ENCODE measurements at places on chromosomes 3 and 15.

GRCh38 chr3:33914731-33915379 lies 116.4 kb downstream of the PDCD6IP start:
- DNase-seq, result no peak

- DNase-seq, result no peak
These were observed 52.1 kb upstream of the EPHB1 start for GRCh38 chr3:134743006-134743405.

DNA sequence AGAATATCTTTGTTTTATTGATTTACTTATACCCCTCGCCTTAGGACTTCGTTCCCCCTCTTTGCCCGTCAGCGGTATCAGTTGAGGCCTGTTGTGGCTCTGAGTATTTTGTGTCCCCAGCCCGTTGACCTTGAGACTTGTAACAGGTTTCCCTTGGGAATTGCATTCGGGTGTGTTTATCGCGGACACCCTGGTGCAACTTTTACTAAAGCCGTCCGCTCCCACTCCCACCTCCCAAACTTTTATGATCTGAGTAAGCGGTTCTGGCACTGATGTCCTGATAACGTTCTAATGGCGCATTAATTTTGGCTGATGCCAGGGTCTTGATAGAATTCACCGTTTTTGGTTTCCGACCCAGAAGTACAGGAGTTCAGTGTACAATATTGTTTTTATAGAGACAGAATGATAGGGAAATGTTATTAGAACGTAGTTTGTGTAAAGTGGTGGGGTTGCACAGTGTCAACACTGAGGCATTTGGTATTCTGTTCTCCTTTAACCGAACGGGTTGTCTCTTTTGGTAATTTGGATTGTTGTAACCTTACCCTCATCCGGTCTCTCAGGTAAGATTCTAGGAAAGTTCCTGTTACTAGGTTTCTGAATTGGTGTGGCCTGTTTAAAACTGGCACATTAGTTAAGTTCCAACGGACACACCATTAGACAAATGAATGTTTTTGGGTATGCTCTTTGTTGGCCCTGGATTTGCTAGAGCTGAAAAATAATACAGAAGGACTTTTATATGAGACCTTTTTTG lies 47.8 kb downstream of the OIP5 start:
- DNase-seq, result peak; percentile 34

- no peak for DNase-seq
These were observed 38.5 kb upstream of the FAN1 start for GRCh38 chr15:30865257-30865656.

DNA sequence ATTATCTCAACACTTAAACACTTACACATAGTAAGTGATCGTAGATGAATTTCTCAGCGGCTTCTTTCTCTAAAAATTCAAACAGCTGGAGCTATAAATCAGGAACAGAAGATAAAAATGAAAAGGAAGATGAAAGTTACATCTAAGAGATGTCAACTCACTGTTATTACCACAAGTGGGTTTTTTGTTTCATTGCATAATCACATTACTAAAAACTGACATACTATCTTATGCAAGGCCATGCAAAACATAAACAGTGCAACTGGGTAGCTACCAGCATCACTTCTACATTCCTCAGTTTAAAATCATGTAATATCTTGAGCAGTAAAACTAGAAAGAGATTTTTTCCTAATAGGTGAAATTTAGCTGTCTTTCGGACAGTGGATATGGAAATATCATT lies 14.9 kb downstream of the MINDY4B start:
- DNase-seq, result no peak

DNA sequence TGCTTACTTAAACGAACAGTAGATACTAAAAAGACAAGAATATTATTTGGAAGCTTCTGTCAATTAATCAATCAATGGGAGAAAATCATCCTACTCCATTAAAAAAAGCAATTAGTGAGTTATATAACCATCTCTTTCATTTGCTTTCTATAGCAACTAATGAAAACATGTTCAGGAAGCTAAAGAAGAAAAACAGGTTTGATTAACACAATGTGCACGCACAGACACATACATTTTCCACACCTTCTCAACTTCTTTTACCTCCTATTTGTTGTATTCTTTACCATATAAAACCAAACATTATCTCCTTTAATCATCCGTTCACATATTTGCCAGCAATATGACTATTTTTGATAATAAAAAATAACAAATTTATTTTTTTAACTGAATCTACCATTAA lies 111.3 kb downstream of the GBE1 start:
- DNase-seq, result no peak

DNA sequence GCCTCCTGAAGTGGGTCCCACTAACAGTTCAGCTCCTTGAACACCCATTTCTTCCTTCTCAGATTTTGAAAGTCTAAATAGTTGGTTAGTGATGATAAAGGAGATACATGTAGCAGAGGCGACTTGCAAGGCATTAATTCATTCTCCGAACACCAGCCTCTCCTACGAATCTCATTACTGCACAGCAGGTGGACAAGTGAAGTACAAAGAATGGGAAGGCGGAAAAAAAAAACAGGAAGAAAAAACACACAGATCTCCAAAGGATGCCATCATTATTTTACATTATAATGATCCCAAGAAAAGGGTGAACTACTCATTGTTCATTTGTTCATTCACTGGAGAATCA lies 276.5 kb downstream of the MAGI1 start:
- DNase-seq, result no peak

DNA sequence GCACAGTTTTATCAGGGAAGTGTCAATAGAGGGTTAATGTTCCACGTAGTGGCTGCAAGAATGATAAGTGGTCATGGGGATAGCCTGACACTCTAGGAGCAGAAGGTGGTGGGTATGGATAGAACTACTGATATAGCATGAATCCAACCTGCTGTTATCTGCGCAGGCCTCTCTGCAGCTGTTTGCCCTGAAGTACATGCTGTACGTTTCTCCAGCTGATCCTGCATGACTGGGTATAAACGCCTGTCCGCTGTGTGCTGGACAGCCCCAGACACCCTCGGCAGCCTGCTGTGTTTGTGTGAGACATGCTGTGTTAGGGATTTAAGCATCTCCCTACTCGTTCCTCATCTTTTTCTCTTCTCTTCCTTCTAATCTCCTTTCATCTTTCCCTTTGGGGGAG lies 87.1 kb downstream of the LPP start:
- peak; percentile 18 for DNase-seq

GRCh38 chr3:64316971-64317370 lies 91.7 kb upstream of the PRICKLE2 start:
- no peak for DNase-seq

- DNase-seq, result no peak
These were observed 44.5 kb downstream of the ST6GAL1 start for GRCh38 chr3:186974824-186975313.

DNA sequence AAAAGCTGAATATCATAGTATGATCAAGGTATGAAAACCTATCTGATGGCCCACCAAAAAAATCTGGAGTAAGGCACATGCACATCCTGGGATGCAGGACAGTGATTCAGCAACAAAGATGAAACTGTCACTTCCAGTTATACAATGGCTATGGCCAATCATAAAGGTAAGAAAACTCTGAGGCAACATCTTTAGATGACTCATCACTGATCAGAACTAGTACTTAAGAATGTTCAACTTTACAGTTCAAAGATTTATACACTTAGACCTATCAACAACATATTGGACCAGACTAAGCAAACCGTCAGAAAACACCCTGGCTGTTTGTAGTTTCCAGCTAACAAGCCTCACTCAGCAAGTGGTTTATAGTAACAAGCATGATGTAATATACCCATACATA lies 21.3 kb upstream of the PLCH1 start:
- no peak for DNase-seq

GRCh38 chr3:86244905-86245304 lies 746.0 kb downstream of the VGLL3 start:
- no peak for DNase-seq

DNA sequence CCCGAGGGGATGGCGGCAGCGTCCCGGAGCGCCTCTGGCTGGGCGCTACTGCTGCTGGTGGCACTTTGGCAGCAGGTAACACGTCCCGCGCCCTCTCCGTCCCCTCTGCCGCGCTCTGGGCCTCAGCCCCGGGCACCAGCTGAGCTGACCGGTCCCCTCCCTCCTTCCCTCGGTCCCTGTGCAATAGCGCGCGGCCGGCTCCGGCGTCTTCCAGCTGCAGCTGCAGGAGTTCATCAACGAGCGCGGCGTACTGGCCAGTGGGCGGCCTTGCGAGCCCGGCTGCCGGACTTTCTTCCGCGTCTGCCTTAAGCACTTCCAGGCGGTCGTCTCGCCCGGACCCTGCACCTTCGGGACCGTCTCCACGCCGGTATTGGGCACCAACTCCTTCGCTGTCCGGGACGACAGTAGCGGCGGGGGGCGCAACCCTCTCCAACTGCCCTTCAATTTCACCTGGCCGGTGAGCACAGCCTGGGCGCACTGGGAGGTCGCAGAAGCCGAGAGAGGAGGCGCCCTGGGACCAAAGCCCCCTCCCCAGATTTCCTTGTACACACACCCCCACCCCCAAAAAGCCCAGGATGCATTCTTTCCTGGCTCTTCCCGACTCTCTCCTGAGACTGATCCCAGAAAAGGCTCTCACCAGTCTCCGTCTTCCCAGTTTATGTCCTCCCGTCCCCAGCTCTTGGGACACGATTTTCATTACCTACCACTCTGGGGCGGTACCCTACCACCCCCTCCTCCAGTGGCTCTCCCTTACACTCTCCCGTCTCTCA lies 705 bp downstream of the DLL4 start:
- no peak for DNase-seq

- no peak for DNase-seq
These were observed 3.2 kb upstream of the BCL2L10 start for GRCh38 chr15:52115598-52116427.

DNA sequence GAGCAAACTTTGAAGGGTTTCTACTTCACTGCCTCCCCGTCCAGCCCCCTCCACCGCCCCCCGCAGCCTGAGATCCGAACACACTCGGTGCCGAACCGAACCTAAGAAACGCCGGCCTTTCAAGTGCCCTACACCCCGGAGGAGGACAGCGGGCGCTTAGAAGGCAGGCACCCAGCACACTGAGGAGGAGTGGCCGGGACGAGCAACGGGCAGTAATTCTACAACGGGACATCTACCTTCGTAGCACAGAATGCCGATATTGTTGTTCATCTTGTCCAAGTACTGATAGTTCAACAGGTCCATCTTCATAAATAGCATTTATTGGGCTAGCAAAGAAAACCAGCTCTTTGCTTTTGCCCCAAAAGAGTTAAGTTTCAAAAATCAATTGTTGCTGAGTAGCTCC lies 513 bp downstream of the VGLL4 start:
- no peak for DNase-seq

- no peak for DNase-seq
These were observed 199.6 kb downstream of the FMN1 start for GRCh38 chr15:32994810-32995424.

- DNase-seq, result no peak
These were observed 496.2 kb downstream of the FHIT start for GRCh38 chr3:60755094-60755493.

DNA sequence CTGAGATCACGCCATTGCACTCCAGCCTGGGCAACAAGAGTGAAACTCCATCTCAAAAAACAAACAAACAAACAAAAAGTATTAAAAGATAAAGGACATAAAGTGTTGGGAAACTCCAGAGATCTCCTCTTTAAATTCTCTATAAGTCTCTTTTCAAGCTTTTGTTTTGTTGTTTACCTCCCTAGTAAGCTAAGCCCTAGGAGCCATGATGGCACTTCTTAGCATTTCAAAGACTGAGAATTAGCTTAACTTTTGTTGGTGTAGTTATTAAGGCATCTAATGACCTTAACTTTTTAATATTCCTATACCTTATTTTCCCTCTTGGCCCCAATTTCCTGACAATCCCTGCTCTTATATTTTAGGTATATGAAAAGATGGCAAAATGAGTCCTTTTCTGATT lies 157.3 kb downstream of the ZNF609 start:
- no peak for DNase-seq

DNA sequence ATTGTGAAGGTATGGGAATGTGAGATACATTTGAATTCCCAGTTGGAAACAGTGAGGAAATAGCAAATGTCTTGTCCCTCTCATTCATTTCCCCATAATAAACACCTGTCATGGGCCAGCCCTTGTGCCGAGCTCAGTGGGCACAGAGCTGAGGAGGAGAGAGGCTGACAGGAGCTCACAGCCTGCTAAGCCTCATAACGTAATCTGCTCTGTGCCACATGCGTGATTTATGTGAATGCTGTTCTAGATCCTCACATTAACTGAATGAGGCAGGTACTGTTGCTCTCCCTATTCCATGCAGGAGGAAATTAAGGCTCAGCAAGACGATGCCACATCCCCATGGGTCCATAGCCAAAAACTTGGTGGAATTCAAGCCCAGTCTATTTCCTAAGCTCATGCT lies 35.2 kb upstream of the RHO start:
- no peak for DNase-seq

Data from occipital lobe (tissue), 3 donors.